ENCODE measurements at places on chromosomes 16 and 17.
A peak's percentile ranks its signal among the peaks of the same experiment; 100 is the strongest.

DNA sequence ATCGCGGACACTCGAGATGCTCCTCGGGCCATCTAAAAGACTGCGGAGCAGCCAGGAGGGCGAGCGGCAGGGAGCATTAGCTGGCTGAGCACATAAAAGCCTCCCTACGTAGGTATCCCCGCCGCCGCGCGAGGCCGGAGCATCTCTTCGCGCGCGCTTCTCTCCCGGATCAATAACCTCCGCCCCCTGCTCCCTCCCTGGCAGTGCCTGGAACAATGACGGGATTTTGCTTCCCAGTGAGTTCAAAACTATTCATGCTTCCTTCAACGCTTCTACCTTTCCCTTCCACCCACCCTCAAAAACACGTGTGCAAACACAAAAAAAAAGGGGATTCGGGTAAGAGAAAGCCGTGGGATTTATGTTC is 984 bp downstream of the CENPV start:
- peak; percentile 40 for DNase-seq

DNA sequence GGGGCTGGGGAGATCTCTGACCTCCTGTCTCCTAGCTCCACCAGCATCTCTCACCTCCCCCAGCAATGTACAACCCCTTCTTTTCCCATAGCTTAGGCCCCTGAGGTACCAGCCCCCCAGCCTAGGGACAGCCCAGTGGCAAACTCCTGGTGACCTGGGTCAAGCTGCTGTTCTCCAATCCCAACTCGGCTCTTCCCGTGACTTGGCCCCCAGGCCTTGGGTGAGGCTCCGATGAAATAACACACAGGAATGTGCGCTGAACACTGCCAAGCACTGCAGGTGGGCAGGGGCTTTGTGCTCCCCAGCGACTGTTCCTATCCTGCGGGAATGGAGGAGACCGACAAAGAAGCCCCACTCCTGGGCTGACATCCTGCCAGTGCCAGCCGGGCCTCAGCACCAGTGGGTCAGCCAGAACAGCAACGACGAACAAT is 63.7 kb upstream of the AMZ2 start:
- DNase-seq, result no peak

DNA sequence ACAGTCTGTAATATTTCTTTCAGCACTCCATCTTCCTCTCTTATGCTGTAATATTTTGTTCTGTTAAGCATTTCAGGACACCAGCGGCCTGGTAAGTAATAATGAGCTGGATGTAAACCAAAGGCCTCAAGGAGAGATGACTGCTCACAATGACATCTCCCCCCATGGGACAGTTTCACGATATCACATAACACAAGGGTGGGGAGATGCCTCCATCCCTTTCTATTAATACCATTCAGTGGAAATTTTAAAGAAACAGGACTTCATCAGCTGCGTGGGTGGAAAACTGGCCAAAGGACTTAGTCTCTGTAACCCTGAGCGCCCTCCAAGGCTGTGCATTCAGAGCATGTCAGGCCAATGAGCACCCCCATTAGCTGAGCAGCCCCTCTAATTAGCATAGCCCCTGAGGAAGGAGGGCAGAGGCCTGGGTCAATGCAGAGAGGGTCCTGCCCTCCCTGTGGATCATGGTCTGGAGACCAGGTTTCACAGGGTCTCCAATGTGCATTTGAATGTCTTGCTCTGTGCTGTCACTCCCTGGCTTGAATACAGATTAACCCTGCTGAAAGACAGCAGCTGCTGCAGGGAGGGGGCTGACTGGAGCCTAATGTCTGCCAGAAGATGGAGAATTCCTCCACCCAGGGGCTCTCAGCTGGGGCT is 156.4 kb downstream of the HS3ST2 start:
- no peak for DNase-seq

- peak; percentile 94 for DNase-seq
Measured at GRCh38 chr16:3717235-3718018, at the start of gene TRAP1. TRAP1 (minus strand) TSS chr16:3717524; CDS start chr16:3717508, 16 bp downstream.

DNA sequence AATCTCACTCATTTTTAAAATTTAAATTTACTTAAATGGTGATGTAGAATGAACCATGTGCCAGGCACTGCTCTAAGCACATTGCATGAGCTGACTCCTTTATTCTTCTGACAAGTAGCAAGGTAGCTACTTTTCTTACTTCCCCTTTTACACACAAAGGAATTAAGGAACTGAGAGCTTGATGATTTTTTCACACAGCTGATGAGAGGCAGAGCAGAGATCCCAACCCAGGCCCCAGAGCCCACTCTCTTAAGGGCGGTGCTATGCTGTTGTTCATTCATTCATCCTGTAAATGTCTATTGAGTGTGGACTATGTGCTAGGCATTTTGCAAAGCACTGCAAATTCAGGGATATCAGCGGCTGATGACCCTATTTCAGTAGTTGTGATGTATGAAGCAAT is 17.9 kb downstream of the SEC14L5 start:
- DNase-seq, result no peak
